ENCODE measurements at places on chromosomes 6 and 20. TPM values are rescaled to one million over a fixed set of nuclear protein-coding genes. Genes with fewer than 3 reads are reported as not detected.

CENPB gene
- polyA plus RNA-seq: 1.2 TPM

CD109 gene
- not detected for polyA plus RNA-seq

PAK5 gene
- not detected for polyA plus RNA-seq

PNPLA1 gene
- not detected for polyA plus RNA-seq

SOX4 gene
- polyA plus RNA-seq: 4.6 TPM

FAM83B gene
- polyA plus RNA-seq: not detected

ENPP3 gene
- 0.55 TPM for polyA plus RNA-seq

TMEM74B gene
- polyA plus RNA-seq: not detected

SOD2 gene
- 85.8 TPM for polyA plus RNA-seq

TAGAP gene
- 410 TPM for polyA plus RNA-seq

TBCC gene
- polyA plus RNA-seq: 104 TPM

GRCh38 chr6:106279179-106279578, 46.4 kb downstream of the ATG5 start:
- DNase-seq: no peak

GRCh38 chr20:64108731-64109681, 1.6 kb upstream of the NPBWR2 start:
- no peak for DNase-seq

GRCh38 chr6:111124406-111124805, 37.1 kb downstream of the SLC16A10 start:
- no peak for DNase-seq

DNA sequence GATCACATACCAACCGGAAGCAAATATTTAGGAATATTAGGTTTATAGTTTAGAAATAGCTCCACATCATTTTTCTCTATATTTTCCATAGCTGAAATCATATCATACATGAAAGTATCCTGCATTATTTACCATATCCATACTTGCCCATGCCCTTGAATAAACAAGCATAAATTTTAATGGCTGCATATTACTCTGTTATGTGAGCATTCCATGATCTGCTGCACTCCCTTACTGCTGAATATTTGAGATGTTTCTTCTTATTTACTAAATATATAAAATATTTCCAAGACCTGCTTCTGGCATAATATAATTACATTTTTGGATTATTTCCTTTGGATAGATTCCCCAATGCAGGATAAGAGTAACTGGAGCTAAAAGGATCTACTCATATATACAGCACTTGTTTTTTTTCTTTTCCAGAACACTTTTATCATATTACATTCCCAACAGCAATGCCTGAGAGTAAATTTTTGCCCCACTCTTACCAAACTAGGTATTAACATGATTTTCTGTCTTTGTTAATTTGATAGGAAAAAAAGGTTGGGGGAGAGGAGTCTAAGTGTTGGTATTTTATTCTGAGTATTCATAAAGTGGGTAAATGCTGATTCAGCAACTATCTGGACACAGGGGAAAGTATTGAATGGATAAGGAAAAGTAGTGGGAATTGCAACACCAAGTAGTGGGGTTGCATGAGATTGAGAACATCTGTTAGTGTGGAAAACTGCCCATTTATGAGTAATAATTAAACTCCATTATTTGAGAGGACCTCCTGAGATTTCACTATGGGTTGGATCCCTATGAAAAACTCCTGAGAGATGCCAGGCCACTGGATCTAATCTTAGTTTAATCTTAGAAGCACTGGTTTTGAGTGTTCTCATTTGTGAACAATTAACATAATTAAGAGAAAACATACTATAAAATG, 76.0 kb downstream of the MAN1A1 start:
- DNase-seq: no peak

- DNase-seq: no peak
These were observed 52.0 kb downstream of the MAP3K5 start for GRCh38 chr6:136740050-136740974.

GRCh38 chr6:13613029-13613594, 2.0 kb upstream of the NOL7 start:
- DNase-seq: no peak

DNA sequence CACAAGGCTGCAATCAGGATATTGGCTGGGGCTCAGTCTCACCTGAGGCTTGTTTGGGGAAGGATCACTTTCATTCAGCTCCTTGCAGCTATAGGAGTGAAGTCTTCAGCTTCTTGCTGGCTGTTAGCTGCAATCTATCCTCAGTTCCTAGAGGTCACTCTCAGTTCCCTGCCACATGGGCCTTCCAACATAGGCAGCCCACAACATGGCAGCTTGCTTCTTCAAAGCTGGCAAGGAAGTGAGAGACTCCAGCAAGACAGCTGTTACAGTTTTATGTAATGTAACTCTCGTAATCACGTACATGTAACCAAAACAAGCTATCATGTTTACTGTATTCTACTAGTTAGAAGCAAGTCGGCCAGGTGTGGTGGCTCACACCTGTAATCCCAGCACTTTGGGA, 226.9 kb downstream of the CDC5L start:
- no peak for DNase-seq

DNA sequence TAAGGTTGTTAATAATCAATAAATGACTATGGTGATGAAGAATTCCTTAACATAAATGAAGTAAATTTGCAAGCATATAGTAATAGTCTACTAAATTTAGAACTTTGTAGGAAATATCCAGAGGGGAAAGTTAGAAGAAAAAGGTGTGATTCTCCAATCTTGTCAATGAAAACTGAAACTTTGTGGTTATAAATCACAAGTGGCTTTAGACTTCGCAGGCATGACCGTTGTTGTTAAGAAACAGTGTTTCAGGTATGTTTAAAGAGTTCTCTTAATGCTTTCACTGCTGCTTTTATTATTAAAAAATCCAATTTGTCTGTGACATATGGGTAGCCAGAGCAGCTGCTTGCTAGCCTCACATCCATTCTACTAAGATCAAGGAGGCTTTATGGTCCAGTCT, 475.6 kb upstream of the ADGRB3 start:
- DNase-seq: no peak

DNA sequence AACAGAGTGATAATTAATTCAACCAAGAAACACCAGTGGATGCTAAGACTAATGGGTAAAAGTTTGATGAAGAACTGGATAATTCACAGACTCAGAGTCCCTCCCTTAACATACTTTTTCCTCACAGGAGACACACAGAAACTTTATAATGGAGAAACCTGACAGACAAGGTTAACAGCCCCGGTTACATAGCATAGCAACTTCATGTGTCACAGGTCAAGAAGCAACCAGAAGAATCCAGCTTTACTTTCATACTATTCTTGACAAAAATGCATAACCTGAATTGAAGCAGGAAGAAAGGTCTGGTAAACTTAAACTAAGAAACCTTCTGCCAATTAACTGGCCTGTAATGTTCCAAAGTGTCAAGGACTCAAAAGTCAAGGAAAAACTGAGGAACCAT, 375.9 kb downstream of the RNF144B start:
- DNase-seq: no peak

DNA sequence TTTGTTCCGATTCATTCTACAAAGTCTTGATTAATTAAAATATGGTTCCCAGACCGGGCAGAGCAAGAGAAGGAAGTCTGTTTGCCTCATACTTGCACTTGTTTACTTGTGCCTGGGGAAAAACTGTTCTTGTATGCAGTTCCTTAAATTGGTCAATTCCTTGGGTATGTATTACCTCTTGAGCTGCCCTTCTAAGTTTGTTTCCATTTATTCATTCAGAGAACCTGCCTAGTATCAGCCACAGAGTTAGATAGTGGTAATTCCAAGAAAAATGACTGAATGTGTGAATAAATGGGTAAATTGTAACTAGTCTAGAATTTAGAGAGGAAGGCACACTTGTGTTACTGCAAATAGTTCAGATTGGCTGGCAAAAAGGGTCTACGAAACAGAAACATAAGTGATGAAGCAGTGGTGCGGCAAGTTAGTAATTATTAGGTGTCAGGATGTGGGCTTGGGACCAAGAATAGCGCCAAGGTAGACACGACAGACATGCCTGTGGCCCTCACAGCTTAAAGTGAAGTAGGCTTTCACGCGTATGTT, 525 bp upstream of the MAK start:
- no peak for DNase-seq

DNA sequence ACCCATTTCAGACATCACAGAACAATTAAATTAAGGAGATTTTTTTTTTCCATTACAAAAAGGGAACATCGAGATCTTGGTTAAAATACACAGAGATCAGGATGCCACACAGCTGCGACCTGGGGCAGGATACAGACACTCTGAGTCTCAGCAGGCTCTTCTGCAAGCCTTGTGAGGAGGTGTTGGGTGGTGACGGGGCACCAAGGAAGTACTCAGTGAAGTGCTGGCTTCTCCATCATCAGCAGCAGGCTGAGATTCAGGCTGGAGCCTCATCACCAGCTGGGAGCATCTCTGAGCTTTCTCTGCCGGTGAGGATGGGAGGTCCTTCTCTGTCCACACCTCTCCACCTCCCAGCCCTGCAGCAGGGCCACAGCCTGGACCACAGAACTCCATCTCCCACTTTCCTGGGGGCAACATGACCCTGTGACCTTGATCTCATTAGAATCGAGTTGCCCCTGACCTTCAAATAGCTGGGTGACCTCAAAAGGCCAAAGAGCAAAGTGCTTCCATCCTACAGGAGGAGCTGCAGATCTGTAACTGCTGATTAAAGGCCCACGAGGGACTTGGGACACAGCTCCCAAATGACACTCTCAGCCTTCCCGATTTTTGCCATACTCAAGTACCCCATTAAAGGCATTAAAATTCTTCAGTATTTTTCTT, 16.0 kb downstream of the PMEPA1 start:
- DNase-seq: no peak

GRCh38 chr6:136429264-136430065, 120.8 kb downstream of the MAP7 start:
- DNase-seq: no peak

DNA sequence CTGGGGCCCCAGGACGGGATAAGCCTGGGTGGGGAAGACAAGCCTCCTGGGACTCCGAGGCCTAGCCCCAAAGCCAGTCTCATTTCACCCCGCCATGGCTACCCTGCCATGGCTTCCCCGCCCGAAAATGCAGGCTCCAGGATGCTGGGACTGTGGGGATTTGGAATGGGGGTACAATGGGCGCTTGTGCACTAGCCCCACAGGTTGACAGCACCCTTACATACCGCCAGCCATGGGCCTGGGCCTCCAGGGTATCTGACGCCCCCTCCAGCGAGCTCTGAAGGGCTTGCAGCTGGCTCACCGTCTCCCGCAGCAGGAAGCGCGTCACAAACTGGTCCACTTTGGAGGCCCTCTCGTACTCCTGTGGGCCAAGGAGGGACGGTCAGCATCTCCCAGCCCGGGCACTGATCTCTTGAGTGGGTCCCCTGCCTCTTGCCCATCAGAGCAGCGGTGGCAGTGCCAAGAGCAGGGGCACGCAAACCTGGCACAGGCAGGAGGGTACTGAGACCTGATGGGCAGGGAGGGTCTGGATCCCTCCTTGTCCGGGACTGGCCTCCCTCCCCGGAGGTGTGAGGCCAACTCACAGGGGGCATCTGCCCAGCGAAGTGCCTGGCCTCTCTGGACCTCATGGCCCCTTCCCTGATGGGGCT, 2.0 kb upstream of the C20orf144 start:
- no peak for DNase-seq

GRCh38 chr6:40417031-40417430, 170.1 kb downstream of the LRFN2 start:
- no peak for DNase-seq

DNA sequence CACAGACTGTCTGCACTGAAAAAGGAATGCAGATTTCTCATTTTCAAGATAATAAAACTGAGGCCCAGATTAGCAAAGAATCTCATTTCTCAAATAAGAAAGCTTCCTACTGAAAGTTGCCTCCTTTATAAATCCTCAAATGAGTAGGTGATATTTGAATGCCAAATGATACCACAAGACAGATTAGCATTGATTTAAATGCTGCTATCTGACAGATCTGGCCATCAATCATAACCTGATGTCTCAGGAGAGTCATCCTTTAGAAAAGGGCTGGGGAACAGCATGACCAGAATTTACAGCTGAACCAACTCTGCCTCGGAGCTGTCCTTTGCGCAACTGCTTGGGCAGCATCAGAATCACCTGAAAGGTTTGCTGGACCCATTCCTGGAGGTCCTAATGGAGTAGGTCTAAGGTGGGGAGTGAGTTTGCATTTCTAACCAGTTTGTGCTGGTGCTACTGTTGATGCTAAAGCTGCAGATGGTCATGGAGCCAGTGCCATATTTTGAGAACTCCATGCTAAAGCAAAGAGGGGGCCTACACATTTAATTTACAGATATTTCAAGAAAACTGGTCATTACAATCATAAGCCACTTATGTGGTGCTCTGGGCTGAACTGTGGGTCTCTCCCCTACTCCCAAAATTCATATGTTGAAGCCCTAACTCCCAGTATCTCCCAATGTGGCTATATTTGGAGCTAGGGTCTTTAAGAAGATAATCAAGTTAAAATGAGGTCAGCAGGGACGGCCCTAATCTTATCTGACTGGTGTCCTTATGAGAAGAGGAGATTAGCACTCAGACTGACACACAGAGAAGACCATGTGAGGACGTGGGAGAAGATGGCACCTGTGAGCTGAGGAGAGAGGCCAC, 295.5 kb upstream of the JARID2 start:
- no peak for DNase-seq

DNA sequence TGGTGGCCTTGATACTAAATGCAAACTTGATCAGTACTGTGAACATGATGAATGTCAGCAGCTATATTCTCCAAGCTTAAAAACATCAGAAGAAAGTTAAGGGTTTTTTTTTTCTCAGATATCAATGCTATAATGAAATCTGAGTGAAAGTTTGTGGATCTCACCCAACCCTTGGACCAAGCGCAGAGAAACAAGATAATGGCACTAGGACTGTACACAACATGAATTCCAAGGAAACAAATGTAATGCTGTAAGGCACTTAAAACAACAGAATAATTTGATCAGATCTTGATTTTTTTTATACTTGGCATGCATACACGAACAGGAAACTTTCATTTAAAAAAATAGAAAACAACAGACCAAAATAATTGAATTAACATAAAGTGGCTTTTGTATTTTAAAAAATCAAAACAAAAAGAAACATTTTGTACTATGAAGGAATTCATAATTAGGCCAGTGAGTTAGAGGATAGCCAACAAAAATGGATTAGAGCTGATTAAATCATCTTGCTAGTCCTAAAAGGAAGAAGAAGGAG, 1154.0 kb upstream of the EYS start:
- DNase-seq: no peak

- peak; percentile 32 for DNase-seq
These were observed 1.0 kb upstream of the PCIF1 start for GRCh38 chr20:45933266-45934045.

DNA sequence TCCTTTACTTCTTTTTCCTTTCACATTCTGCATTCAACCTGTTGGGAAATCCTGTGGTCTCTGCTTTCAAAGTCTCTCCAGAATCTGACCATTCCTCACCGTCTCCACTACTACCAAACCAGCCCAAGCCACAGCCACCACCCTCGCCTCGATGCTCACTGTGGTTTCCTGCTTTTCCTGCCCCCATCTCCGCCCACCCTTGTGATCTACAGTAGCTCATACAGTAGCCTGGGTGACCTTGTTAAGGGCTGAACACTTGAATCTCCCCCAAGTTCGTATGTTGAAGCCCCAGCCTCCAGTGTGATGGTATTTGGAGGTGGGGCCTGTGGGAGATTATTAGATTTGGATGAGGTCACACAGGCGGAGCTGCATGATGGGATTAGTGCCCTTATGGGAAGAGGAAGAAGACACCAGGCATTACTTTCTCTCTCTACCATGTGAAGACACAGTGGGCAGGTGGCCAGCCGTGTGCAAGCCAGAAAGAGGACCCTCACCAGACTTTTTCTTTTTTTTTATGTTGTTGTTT, 189.0 kb upstream of the UST start:
- peak; percentile 27 for DNase-seq

- no peak for DNase-seq
These were observed 51.1 kb downstream of the KCNB1 start for GRCh38 chr20:49431329-49431728.

GRCh38 chr6:82988930-82989351, 76.7 kb downstream of the UBE3D start:
- no peak for DNase-seq

- DNase-seq: no peak
These were observed 50.9 kb downstream of the KLHL31 start for GRCh38 chr6:53614676-53615075.
